ENCODE measurements at places on chromosomes 7 and 10.

DNA sequence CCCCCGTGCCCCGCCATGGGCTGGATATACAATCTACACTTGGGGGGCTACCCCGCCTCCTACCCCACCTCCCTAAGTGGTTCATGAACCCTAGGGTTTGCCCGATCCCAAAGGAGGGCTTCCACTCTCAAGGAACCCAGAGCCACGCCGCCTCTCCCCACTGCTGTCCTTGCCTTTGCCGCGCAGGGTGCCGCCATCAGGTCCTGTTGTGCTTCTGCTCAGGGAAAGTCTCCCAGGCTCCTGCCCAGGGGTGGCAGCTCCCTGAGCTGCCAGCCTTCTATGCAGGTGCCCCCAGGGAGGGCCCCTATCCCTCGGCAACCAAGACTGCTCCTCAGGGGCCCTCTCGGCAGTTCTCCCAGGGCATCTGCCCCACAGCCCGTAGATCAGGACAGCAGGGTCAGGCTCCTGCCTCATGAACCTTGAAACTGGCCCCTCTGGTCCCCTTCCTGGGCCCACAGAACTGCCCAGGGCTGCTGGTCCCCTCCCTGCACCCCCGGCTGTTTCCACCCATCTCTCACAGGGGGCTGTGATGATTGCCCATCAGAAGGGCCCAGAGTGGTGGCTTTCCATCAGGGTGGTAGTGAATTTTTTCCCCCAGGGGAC is 13.0 kb upstream of the PCBD1 start:
- no peak for DNase-seq

- DNase-seq = no peak
Observed at GRCh38 chr10:49766484-49766883, 4.4 kb upstream of the OGDHL start.

GRCh38 chr7:55240418-55241142 is 124.6 kb upstream of the LANCL2 start:
- DNase-seq = no peak

DNA sequence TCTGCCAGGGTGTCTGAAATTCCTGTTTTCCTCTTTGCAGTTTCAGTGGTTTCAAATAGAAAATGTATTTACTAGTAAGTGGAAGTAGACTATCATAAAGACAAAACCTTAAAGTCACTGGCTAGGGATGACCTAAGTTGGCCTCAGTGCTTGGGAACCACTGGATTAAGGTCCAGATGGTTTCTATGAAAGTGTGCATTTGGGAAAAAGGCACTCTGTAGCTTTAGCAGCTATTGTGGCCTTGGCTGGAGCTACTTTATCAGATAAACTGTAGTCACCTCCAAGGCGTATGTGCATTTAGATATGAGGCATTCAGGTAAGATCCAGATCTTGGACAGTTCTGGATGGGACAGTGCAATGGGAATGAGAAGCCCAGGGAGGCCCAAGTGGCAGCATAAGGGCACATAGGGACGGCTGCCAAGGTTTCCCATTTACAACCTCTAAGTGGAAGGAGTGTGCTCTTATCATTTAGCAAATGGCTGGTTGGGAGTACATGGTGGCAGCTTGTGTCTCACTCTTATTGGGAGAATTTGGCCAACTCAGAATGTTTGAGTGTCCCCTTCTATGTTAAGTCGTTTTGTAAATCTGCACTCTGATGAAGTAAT is 185.6 kb downstream of the LRMDA start:
- DNase-seq = no peak

GRCh38 chr7:1444214-1444924 is 14.9 kb downstream of the MICALL2 start:
- no peak for DNase-seq

DNA sequence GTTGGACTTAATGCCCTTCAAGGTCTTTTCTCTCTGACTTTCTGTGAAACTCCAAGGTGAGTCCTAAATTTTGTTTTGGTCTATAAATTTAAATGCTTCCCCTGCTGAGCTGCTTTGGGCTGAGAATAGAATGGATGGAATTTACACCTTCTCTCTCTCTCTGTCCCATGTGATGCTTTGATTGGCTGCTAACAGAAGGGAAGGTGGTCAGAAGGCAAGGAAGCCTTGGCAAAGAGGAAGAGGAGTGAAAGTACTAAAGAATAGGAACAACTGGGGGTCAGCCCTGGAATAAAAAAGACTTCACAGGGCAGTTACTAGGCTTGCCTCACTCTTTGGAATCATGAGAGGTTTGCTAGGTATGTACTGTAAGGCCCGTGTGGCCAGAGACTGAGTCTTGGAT is 260.2 kb downstream of the AUTS2 start:
- DNase-seq = no peak

GRCh38 chr10:71007516-71007915 is 119.2 kb upstream of the PCBD1 start:
- DNase-seq = no peak

- DNase-seq = no peak
Observed at GRCh38 chr7:126667742-126668366, 584.9 kb downstream of the GRM8 start.

DNA sequence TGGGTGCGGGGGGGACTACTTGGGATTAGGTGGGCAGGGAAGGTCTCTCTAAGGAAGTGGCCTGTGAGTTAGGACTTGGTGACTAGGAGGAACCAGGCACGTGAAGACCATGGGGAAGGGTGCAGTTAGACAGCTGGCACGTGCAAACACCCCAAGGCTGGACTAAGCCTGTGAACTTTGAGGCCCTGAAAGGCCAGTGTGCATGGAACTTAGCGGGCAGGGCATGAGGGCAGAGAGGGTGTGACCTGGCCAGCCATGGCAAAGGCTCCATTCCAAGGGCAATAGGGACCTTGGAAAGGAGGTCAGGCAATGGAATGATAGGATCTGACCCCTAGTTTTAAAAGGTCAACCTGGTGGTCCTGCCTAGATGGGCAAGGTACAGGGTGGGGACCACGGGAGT is 158.4 kb upstream of the PCBD1 start:
- DNase-seq = no peak

- no peak for DNase-seq
Observed at GRCh38 chr10:12448729-12449391, 99.5 kb downstream of the CAMK1D start.

DNA sequence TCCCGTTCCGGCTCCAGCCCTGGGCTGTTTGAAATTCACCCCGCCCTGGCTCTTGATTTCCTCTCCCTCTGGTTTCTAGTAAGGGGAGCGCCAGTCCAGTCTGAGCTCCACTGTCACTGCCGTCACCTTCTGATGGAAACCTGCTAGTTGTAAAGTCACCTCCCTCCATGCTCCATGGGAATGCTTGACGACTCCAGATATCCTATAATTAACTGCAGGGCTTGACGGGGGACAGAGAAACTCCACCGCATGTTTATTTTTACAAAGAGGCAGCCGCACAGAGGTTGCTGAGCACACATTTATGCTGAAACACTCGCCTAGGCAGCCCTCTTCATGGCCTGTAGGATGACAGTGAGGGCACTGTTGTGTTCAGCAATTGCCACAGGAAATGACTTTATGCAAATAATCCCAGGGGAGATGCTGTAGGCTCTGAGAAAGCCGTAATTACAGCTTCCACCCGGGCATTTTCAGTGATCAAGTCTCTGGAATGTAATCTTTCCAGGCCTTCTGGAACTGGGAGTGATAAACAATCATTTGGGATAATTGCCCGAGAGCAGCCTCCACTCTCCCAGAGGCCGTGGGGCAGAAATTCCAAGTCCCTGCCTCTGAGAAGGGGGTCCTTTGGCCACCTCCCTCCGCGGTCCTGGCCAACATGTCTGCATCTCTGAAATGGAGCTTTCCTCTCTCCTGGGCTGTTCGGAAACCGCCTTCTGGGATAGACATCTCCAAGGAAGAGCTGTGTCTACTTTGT is 300.5 kb downstream of the KLF6 start:
- DNase-seq = peak; percentile 45

DNA sequence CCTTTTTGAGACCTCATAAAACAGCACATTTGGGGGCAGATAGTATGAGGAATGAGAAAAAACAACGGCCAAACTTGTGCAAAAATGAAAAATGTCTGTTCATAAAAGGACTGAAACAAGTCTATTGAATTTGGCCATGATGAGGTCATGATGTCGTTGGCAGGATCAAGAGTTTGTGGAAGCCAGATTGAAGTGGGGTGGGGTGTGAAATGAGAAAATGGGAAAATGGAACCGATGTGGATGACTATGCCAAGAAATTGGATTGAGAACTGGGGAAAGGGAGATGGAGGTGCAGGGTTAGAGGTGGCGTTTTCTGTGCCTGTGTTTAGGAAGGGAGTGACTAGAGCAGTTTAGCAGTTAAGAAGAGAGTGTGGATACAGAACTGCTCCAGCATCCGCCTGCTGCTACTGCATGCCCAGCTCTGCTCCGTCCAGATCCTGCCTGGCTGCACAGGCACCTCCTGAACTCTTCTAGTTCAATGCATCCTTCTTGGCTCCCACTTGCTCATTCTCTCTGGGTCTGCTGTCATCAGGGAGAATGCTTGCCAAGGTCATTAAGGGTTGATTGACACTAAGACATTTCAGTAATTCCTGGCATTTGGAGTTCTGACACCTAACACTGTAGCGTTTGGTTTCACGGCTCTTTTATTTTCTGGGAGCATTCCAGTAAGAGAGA is 111.9 kb downstream of the GALNT17 start:
- DNase-seq = no peak

DNA sequence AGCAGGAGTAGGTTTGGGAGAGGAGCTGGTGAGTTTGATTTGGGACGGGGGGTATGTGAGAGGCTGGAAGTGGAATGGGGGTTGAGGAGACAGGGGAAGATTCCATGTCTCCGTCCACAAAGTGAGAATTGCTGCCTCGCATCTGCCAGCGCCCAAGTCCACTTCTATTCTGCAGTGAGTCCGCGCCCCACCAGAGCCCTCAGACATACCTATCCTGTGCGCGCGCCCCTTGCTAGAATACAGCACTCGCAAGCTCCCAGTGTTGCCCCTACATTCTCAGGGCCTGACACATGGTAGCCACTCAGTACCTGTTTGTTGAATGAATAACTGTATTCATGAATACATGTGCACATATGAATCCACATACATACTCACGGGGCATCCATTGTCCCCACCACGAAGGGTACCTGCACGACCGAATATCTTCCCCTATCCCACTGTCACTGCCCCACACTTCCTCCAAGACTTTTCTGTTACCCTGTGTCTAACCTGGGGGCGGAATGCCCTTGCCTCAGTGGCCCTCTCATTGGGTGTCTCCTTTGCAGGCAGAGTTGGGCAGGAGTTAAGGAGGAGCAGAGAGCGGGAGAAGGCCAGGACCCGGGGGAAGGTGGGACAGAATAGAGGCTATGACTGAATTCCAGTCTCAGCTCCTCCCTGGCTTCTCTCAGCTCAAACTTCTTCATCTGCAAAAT is 19.9 kb downstream of the POLL start:
- no peak for DNase-seq

GRCh38 chr7:6198689-6199595 is 73.5 kb downstream of the CYTH3 start:
- DNase-seq = no peak

All from DMS153 (cell line).